Stimulated activated CD4-positive, alpha-beta T cell treated with anti-CD3 and anti-CD28 coated beads, Interleukin-15, amount 100 ng/mL, for 1 hour (primary cell): ENCODE measurements at places on chromosomes 2 and 18.
A peak's percentile ranks its signal among the peaks of the same experiment; 100 is the strongest.

- DNase-seq = no peak
Observed at GRCh38 chr2:71423817-71424420, 29.4 kb upstream of the DYSF start.

DNA sequence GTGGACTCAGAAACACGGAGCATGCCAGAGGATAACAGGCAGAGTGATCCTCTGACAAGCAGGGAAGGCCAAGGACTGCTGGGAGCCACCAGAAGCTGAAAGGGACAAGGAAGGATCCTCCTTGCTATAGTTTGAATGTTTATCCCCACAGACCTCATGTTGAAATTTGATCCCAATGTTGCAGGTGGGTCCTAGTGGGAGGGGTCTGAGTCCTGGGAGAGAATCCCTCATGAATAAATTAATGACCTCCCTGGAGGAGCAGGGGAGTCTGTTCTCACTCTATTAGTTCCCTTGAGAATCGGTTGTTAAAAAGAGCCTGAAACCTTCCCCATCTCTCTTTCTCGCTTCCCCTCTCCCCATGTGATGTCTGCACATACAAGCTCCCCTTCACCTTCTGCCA lies 124.4 kb downstream of the FBXO15 start:
- DNase-seq = no peak

- no peak for DNase-seq
Observed at GRCh38 chr2:29782549-29783458, 138.6 kb downstream of the ALK start.

DNA sequence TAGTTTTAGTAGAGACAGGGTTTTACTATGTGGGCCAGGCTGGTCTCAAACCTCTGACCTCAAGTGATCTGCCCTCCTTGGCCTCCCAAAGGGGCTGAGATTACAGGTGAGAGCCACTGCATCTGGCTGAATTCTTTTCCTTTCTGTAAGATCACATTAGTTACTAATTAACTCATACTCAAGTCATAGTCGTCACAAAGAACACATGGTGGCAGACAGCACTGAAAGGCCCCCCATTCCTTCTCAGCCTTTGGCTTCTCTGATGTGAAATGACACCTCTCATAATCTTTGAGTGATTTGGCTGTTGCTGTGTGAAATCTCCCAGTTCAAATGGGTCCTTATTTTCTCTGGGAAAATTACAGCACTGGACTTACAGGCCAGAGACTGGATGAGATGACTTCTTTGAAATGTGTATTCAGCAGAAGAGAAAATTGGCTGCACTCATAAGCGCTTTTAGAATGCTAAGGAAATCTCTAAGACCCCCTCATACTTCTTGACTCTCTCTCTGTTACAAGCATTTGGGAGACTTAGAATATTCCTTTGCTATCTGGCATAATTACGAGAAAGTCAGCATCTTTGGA lies 764.8 kb downstream of the RNF144A start:
- no peak for DNase-seq

DNA sequence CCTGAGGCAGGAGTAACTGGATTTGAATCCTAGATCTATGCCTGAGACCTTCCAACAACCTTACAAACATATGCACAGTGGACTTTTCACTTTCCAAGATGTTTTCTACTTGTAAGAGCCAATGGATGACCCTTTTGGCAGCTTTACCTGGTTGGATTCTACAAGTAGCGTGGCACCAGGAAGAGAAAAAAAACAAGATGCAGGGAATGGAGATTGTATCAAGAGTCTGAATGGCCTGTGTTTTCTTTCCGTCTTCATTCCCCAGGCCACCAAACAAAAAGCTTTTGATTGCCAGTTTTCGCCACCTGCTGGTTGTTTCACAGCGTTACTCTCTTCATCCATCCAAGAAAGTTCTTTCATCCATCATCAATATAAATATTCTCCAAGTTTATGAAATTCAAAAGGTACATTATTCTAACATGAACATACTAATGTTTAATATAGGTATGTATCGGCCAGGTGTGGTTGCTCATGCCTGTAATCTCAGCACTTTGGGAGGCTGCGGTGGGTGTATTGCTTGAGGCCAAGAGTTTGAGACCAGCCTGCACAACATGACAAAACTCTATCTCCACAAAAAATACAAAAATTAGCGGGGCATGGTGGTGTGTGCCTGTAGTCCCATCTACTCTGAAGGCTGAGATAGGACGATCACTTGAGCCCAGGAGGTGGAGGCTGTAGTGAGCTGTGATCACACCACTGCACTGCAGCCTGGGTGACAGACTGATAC lies 3.5 kb upstream of the BCL2 start:
- DNase-seq = no peak

DNA sequence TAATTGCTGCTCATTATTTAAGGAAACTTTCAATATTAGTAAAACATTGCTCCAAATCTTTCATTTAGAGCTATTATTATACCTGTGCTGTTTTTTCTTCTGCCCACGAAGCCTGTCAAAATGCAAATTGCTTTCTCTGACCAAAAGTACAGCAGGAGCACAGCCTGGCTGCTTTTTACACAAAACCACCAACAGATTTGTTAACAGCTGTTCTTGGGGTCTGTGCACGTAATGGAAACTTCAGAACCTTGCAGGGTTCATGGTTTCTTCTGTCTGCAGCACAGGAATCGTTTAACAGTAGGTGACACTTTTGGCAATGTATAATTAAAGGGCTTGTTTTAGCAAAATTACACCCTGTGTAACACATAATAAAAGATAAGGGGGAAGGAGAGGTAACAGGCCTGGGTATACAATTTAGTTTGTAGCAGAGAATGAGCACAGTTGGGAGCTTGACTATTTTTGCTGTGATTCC lies 447.3 kb downstream of the KCNJ3 start:
- no peak for DNase-seq

DNA sequence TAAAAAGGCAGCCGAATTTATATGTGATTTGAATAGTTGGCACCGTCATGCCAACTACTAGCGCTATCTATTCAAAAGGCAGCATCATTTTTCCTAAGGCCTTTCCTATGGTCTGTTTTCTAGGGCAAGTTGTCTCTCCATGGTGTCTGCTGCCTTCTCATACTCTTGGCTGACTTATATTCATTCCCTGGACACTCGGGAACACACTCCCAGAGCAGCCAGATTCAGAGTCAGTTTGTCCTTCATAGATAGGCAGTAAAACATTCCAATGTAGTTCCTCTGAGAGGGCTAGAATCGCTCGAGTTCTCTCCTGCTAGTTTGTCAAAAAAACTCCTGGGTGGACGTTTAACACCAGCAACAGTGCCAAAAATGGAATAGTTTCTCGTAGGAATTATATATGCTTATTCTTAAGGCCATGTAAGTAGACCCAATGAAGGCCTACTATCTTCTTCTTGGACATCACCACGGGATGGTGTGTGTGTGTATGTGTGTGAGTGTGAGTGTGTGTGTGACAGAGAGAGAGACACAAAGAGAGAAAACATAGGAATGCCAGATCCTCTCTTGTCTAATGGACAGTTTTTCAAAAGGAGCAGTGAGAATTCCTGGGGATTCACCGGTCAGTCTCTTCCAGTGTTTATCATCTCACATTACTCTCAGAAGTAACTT lies 129.3 kb upstream of the CTAGE1 start:
- no peak for DNase-seq

- no peak for DNase-seq
Observed at GRCh38 chr2:236967499-236967783, 118.2 kb upstream of the COPS8 start.

DNA sequence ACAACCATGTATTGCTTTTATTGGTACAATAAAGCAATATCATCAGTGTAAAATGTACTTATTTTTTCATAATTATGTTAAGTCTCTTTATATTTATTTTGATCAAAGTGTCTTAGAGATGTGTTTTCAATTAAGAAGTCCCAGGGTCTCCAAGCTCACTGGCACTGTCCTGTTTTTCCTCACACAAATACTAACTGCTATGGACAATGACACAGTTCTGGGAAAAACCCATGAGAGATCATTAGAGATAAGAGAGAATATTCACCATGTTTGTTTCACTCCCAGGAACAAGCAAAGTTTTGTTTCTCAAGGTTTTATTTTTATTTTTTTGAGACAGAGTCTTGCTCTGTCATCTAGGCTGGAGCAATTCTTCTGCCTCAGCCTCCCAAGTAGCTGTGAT lies 38.7 kb downstream of the E2F6 start:
- DNase-seq = no peak

GRCh38 chr18:59228351-59228750 lies 8.4 kb downstream of the GRP start:
- DNase-seq = no peak

GRCh38 chr2:50831676-50832075 lies 200.3 kb downstream of the NRXN1 start:
- no peak for DNase-seq

GRCh38 chr2:236828820-236829219 lies 256.9 kb upstream of the COPS8 start:
- DNase-seq = no peak

DNA sequence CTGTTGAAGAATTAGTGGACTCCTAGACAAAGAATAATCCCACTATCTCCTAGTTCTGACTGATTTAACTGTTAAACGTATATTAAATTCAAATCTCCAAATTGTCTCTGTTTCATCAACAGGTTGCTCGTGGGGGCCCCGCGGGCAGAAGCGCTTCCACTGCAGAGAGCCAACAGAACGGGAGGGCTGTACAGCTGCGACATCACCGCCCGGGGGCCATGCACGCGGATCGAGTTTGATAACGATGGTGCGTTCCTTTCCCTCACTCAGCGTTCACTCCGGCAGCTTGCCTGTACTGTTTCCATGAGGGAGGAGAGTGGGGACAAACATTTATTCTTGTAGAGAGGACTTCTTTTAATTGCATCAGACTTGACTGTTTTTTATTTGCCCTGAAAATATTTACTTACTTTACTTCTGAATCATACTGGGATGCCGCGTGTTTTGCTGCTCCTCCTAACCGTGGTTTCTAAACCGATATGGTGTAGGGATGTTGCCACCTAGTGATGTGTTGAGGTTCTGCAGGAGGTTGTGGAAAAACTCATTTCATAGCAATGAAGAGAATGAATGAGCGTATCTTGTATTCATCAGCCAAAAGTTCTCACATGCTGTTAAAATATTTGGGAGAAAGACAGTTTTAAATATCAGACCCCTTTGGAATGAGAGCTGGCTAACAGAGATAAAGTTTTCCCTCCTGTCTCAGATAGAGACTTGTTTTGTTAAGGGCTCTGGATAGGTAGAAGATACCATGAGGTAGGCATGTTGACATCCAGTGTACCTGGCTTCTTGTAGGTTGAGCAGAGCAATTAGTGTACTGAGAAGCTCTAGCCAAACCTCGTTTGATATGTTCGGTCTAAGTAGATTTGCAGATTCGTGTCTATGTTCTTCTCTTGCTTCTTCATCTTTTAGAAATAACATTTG lies 38.3 kb downstream of the ITGA6 start:
- DNase-seq = peak; percentile 16

DNA sequence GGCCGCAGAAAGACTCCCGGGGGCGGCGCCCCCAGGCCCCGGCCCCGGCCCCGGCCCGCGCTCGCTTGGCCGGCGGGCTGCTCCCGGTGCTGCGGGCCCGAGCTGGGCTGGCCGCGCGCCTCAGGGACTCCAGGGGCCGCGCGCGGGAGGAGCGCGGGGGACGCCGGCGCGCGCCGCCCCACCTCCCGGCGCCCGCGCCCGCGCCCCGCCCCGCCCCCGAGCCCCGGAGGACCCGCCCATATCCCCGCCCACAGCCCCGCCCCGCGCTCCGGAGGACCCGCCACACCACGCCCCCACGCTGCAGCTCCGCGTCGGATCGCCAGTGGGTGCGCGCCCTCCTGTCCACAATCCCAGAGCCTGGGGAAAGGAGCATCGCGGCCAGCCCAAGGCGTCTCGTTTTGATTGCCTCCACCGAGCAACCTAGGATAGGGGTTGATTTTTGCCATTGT lies at the start of gene PARD6G:
TSS of gene PARD6G (minus strand) at position 122 of the 449 bp plus-strand sequence. CDS start 166 bp downstream, outside the sequence.
- peak; percentile 18 for DNase-seq

GRCh38 chr18:286515-287310 lies 18.9 kb upstream of the THOC1 start:
- DNase-seq = no peak

DNA sequence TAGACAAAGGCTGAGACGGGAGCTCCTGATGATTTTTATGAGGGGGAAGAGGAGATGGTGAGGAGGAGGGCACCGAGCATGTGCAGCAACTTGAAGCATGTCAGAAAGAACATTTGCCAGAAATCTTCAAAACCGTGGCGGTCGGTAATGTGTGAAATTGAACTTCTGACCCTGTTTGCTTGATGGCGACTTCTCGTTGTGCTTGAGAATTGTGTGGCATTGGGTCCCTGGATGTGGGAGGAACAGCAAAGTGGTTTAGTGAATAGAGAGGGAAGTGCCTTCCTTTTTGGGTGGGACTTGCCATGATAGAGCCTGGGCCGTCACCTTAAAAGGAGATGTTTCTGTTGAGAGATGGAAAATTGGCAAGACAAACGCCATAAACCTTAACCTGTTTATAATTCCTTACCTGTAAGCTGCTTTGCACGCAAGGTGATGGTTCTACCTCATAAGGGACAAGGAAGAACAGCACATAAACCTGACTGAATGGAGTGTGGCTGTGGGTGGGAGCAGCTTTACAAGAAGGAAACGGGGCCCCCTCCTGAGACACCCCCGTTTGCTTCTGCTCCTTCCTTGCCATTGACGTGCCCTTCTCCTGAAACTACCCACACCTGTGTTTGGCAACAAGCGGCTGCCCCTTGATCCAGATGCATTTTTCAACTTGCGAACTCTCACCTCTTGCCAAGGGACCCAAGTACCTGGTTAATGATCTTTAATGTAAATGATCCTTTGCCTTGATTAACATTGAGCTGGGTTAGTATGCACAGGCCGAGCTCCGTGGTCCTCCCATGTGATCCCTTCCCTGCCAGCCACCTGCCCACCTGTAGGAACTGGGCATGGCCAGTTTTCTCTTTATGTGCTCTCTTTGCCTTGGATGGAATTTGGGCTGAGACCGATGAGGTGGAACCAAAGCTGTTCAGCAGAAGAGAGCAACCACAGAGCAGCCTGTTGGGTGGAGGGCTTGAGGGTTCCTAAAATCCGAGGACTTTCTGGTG lies 153.2 kb downstream of the NEDD4L start:
- no peak for DNase-seq

DNA sequence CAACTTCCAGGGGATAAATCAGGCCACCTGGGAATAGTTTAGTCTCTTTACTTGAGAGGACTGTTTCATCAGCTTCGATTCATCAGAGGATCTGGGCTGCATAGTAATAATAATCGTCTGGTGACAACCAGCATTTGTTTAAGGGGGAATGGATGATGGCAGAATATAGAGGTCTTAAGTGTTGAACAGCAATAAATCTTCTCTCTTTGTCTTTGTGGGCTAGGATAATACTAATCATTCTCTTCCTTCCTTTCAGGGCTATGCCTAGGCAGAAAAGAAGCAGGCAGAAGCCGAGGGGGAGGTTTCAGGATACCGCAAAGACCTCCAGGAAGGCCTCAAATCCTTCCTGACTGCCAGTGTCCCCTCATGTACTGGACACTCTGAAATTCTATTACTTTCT lies 150.4 kb upstream of the GAREM1 start:
- DNase-seq = no peak

GRCh38 chr2:154952346-154952980 lies 254.0 kb downstream of the KCNJ3 start:
- DNase-seq = no peak

DNA sequence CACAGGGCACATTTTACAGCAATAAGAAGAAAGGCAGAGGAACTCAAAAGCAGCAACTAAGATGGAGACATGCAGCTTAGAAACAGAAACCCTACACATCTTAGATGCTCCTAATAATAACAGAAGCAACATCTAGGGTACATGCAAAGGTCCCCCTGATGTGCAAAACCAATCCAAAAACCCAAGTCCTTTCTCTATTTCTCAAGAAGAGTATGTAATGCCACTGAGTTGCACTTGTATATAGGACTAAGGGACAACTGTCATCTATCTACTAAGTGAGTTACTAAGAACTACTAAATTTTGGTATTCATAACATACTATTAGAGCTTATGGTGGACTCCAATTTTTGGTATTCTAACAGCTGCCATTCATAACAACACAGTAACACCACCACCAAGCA lies 28.4 kb downstream of the HNRNPLL start:
- DNase-seq = no peak
